ENCODE measurements at places on chromosomes 5 and 9. TPM values are rescaled to one million over a fixed set of nuclear protein-coding genes. Genes with fewer than 3 reads are reported as not detected.

The LIX1 gene
- not detected for total RNA-seq

The CENPK gene
- 13.5 TPM for total RNA-seq

The PDE6A gene
- not detected for total RNA-seq

The SNCAIP gene
- total RNA-seq = not detected

The IL7R gene
- 860 TPM for total RNA-seq

The PRR7 gene
- 40.1 TPM for total RNA-seq

The C8G gene
- 2.7 TPM for total RNA-seq

The PTGS1 gene
- 123 TPM for total RNA-seq

The N4BP3 gene
- total RNA-seq = 8.5 TPM

The ARSI gene
- total RNA-seq = not detected

The COL15A1 gene
- total RNA-seq = not detected

The C5orf52 gene
- not detected for total RNA-seq

The CEL gene
- not detected for total RNA-seq

The BNC2 gene
- not detected for total RNA-seq

The IDNK gene
- total RNA-seq = 10.3 TPM

The SLC1A1 gene
- total RNA-seq = 0.07 TPM

The INSL6 gene
- not detected for total RNA-seq

Data from T-helper 17 cell (primary cell).